ENCODE measurements at places on chromosomes 13 and 19.

GRCh38 chr19:52190487-52191293 is 838 bp downstream of the PPP2R1A start:
- DNase-seq: no peak

DNA sequence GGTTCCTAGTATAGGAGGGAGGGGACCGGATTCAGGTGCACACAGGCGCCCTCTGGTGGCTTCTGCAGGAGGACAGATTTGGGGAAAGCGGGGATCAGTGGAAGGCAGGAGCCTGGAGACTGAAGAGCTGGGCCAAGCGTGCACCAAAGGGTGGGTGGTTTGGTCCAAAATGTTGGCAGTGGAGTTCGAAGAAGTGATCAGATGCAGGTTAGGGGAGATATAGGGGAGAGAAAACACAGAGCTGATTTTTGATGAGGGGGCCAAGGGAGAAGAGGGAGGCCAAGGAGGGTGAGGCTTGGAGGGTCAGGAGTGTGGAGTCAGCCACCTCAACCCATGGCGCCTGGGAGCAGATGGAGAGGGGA is 6.8 kb upstream of the CARM1 start:
- no peak for DNase-seq

DNA sequence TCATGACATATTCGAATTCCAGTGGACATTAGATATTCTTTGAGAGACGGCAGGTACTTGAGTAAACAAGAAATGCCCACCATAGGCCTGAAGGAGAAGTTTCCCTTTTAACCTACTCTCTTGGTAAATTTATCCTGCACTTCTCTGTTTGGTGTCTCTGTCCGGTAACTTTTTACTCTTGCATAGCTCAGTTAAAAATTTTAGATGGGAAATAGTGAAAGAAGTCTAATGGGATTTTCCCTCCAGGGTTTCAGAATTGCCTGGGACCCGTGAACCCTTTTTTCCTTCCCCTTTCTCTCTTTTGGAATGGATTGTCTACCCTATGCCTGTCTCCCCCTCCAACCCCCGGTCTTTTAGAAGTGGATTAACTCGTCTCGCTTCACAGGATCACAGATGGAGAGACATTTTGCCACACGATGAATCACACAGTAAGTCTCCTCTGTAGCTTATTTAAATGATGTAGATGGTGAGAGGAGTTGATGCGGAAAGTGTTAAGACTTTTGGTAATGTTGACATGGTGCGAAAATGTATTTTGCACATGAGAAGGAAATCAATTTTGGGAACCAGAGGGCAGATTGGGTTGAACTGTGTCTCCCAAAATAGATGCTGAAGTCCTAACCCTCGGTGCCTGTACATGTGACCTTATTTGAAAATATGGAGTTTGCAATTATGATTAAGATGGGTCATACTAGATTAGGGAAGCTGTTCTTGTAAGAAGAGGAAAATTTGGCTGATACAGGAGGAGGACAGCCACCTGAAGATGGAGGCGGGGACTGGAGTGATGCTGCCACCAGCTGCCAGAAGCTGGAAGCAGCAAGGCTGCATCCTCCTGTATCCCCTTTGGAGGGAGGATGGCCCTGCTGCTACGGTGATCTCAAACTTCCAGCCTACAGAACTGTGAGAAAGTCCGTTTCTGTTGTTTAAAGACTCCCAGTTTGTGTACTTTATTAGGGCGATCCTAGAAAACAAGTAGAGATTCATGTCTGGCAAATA is 711 bp upstream of the MIPEP start:
- DNase-seq: no peak

DNA sequence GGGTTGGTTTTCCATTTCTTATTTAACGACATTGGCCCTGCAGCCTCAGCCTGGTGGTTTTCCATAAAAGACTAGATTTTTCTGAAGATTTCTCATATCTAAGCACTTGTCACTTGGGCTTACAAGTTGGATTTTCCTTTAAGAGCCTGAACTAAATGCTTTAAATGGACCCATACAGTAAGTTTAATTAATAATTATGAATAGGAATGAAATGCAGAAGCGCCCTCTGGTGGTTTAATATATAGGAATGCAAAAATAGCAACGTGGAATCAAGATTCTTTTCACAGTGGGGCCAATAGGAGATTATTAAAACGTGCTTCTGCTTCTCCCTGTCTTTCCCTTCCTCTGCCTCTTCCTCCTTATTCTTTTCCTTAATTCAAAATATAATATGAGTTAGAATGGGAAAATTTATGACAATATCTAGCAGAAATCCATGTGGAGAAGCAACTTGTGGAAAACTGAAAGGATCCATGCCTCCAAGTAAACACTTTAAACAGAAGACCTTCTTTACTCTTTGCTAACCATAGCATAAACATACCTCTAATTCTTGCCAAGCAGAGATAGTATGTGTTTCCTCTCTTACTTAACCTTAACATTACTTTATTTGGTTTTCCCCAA is 324.0 kb downstream of the GPC5 start:
- DNase-seq: no peak

GRCh38 chr19:5487222-5487621 is 32.0 kb downstream of the ZNRF4 start:
- DNase-seq: no peak

DNA sequence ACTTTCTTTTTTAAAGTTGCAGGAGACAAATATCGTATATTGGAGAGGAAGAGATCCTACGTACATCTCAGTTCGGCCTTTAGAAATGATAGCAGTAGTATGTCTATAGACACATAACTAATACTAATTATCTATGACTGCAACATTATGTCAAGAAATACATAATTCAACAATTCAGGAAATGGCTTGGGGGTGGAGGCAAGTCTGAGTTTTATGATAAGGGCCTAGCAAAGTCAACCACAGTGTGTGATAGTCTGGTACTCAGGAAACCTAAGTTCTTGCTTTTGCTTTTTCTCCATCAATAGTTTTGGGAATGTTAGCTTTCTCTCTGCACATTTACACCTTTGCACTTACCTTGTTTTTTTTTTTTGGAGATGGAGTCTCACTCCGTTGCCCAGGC is 27.5 kb upstream of the OBI1 start:
- DNase-seq: no peak

DNA sequence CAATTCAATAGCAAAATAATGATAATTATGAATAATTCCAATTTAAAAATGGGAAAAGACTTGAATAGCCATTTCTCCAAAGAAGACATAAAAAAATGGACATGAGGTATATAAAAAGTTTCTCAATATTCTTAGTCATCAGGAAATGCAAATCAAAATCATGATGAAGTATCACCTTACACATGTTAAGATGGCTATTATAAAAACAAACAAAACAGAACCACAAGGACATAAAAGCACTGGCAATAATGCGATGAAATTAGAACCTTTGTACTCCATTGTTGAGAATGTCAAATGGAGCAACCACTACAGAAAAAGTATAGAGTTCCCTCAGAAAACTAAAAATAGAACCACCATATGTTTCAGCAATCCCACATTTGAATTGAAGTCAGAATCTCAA is 1186.1 kb downstream of the SLITRK5 start:
- DNase-seq: no peak

GRCh38 chr13:34570698-34571353 is 371.2 kb upstream of the NBEA start:
- no peak for DNase-seq

DNA sequence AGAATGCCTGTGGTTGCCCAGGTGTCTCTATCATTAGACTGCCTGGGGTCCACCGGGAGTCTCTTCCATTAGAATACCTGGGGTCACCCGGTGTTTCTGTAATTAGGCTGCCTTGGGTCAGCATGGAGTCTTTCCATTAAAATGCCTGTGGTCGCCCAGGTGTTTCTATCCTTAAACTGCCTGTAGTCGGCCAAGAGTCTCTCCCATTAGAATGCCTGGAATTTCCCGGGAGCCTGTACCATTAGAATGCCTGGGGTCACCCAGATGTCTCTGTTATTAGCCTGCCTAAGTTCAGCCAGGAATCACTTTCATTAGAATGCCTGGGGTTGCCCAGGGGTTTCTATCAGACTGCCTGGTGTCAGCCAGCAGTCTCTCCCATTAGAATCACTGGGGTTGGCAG is 1492.8 kb downstream of the UQCRFS1 start:
- no peak for DNase-seq

GRCh38 chr13:45950386-45951000 is 98.9 kb upstream of the SIAH3 start:
- no peak for DNase-seq

- DNase-seq: no peak
Measured at GRCh38 chr13:25902891-25903341, 148.9 kb downstream of the SHISA2 start.

DNA sequence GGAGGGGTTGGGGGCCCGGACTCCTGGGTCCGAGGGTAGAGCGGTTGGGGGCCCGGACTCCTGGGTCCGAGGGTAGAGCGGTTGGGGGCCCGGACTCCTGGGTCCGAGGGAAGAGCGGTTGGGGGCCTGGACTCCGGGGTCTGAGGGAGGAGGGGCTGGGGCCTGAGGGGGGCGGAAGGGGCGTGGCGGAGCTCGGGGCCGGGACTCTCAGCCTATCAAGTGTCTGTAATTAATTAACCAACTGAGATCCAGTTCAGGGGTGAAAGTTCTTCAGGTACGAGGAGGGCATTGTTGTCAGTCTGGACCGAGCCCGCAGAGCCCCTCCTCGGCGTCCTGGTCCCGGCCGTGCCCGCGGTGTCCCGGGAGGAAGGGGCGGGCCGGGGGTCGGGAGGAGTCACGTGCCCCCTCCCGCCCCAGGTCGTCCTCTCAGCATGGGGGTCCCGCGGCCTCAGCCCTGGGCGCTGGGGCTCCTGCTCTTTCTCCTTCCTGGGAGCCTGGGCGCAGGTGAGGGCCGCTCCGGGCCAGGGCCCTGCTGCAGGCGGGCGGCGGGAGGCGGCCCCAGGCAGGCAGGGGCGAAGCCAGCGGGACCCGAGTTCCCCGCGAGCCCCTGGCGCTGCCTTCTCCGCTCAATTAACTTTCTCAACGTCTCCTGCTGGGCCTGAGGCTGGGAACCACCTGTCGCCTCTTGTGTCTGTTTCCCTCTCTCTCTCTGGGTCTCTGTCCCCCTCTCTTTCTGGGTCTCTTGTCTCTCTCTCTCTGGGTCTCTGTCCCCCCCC is 697 bp downstream of the FCGRT start:
- no peak for DNase-seq

DNA sequence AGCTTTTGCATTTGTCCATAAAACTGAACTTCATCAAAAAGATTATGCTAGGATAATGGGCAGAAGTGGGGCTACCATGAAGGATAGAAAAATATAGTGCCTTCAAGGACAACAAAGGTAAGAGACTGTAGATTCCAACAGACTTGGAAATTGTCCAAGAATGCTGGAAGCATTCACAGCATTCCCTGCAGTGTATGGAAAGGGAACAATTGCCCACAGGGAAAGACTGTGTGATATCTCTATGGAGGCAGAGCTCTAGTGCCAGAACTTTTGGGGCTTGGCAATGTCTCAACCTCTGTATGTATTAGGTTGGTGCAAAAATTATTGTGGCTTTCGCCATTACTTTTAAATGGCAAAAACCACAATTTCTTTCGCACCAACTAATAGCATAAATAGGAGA is 1598.8 kb upstream of the MIR17HG start:
- DNase-seq: no peak
